Inflammatory macrophage treated with lipopolysaccharide for 4 hours (primary cell): ENCODE measurements at places on chromosomes 6 and 20.

- peak; percentile 59 for DNase-seq
Measured at GRCh38 chr6:156866220-156867015, 89.2 kb downstream of the ARID1B start.

- no peak for DNase-seq
Measured at GRCh38 chr6:9675122-9675521, 739.8 kb downstream of the TFAP2A start.

DNA sequence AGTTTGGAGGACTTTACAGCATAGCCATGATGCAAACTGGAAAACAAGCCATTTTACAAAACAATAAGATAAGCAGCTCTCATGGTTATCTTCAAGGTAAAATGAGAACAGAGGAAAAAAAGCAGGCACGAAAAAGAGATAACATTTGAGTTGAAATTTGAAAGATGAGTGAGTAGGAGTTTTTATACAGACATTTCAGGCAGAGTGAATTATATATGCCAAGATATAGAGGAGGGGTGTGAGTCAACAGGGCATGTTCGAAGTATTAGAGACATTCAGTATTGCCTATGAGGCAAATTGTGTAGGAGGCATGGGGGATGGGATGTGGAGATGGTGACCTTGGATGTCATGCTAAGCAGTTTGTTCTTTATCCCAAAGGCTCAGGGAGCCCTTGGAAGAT, 240.5 kb upstream of the MAN1A1 start:
- DNase-seq = no peak

DNA sequence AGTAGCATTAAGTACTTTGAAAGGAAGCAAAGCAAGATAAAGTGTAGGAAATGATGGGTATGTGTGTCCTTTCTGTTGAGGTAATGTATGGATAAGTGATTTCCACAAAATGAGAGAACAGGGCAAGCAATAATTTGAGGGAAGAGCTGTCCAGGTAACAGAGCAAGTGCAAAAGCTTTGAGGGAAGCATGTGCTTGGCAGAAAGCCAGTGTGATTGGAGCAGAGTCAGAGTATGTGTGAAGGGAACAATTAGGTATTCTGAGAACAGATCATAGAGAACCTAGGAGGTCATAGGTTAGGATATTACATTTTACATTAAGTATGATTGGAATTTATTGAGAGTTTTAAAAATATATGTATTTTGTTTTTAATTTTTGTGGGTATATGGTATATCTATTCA, 30.2 kb upstream of the MAN1A1 start:
- DNase-seq = no peak

DNA sequence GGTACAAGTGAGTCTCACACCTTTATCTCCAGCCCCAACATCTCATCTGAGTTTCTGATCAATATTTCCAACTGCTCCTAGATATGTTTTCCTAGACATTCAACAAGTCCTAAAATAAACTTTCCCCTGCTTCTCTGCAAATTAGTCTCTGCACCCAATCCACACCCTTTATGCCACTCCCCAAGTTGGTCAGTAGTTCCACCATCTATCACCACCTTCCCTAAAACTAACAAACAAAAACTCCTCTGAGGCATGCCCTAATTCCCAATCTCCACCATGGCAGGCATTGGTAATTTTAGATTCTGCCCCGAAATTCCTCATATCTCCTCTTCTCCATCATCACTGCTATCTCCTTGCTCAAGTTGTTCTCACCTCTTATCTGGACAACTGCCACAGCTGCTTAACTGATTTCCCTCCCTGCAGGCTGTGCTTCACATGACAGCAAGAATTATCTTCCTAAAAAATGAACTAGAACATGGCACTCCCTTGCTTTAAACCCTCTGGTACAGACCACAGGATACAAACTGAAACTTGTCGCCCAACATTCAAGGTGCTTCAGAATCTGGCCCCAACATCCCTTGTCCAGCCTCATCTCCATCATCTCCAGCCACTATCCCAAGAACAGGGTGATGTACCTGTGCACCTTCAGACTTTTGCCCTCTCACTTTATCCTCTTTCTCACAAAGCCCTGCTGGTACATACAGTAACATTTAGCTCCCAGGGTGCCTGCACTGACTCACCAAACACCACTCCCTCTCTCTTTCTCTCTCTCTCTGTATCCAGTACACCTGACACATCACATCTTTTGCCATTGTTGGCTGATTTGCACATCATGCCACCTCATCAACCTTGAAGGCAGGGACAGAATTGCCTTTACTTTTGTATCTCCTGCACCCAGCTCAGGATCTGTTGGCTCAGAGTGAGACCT, 55.5 kb downstream of the ZHX3 start:
- DNase-seq = no peak

GRCh38 chr20:844473-845225, 11.1 kb downstream of the FAM110A start:
- DNase-seq = peak; percentile 57

DNA sequence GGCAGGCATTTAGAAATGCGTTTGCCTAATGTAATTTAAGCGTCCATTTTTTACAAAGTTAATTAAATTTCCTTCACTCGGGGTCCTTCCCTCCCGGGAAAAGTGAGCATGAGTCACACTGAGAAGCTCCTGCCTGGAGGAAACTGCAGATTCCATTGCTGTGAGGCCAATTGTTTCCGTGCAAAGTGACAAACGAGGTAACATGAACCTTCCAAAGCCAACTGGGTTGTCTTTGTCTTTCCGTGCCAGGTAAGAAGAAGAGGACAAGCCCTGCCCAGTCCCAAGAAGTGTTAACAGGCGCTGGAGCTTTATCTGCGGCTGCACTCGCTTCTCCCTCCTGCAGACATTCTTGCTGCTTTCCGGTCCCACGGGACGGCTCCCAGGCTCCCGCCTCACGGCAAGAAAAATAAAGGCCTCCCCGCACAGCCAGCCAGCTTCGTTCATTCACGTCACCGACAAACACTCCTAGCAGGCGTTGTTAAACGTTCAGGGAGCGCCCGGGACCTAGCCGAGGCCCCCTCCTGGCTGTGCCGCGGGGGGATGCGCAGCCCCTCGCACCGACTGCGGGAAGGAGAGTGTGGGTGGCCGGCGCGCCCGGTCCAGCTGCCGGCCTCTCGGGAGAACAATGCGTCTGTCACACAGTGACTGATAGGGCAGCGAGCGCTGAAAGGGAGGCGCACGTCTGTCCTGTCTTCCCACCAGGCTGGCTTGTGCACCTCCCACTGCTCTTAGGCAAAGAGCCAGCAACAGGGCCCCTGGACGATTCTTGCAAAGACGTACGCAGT, 61.5 kb upstream of the HDDC2 start:
- DNase-seq = no peak

GRCh38 chr6:33123732-33124524, 48.1 kb downstream of the HLA-DPB1 start:
- peak; percentile 60 for DNase-seq

GRCh38 chr6:139134064-139134395, 850 bp upstream of the HECA start:
- no peak for DNase-seq

DNA sequence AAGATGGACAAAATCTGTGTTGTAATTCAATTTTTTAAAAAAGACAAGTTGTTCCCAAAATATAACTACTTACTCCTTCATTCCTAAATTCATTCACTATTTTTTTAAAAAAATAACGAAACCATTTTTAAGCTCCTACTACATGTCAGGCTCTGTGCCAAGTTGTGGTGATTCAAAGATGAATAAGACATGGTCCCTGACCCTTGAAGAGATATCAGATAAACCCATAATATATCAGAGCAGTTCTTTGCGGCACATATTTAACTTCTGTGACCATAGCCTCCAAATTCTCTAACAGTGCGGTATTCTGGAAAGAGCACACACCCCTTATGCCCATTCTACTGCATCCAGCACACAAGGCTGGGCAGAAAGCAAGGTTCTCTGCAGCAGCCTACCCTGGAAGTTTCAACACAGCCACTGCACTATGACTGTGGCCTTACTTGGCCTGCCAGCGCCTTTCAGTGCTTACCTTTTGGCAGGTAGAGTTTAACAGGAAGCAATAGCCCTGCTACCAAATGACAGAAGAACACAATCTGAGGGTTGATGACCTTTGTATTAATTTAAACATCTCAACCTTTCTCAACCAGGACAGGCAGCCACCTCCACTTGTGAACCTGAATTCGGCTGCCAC, 406.5 kb downstream of the BTBD9 start:
- DNase-seq = no peak

DNA sequence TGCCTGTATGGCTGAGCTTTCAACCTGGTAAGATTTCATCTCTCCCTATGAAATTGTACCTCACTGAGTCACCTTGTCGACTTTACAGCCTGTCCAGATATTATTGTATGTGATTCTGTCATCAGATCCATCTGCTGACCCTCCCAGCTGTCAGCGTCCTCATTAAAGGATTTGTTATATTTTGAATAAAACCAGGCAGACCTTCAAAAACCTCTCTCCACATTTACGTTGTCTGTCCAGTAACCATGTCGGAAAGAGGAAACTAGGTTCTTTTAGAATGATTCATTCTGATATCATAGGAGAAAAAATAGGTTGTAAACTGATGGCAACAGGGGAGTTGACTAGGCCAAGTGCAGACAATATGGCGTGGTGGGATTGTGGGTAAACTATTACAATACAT, 38.5 kb downstream of the TSPYL4 start:
- no peak for DNase-seq

- peak; percentile 84 for DNase-seq
Measured at GRCh38 chr6:33161354-33162331, 30.6 kb downstream of the COL11A2 start.

DNA sequence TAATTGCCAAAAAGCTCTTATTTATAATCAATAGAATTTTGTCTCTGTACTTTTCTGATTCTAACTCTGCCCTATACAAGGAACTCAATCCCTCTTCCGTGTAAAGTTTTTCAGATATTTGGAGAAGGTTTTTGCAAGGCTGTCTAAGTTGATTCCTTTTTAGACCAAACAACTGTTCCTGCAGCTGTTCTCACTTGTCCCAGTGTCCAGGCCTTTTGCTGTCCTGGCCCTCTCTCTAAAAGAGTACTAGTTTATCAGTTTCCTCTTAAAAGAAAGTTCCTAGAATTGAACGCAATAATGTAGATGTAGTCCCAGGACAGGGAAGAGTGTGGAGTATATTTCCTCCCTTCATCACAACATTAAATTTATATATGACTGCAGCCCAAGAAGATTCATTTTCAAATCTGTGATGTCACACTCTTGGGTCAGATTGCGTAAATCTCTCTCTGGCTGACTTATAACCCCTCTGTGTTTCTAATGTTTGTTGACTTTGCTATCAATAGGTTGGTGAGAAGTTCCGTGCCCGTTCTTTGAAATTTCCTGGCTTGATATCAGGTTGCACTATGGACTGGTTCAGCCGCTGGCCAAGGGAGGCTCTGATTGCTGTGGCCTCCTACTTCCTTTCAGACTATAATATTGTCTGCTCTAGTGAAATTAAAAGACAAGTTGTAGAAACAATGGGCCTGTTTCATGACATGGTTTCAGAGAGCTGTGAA, 139.4 kb upstream of the GLP1R start:
- DNase-seq = no peak

DNA sequence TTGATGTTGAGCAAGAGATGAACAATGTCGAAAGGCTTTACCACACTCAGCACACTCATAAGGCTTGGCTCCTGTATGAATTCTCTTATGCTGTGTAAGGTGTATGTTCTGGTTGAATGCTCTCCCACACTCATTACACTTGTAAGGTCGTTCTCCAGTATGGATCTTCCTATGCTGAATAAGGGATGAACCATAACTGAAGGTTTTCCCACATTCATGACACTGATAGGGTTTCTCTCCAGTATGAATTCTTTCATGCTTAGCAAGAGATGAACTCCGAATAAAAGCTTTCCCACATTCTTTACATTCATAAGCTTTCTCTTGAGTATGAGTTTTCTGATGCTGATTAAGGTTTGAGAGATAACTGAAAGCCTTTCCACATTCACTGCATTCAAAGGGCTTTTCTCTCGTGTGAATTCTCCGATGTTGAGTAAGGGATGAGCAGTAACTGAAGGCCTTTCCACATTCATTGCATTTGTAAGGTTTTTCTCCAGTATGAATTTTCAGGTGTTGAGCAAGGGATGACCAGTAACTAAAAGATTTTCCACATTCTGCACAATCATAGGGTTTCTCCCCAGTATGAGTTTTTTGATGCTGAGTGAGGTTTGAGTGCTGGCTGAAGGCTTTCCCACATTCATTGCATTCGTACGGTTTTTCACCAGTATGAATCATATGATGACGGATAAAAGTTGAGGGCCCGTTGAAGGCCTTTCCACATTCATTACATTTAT, 21.1 kb downstream of the ZNF184 start:
- no peak for DNase-seq

- DNase-seq = no peak
Measured at GRCh38 chr6:46056906-46057529, 41.4 kb upstream of the CLIC5 start.

- no peak for DNase-seq
Measured at GRCh38 chr20:41174782-41175181, 37.4 kb downstream of the PLCG1 start.

- no peak for DNase-seq
Measured at GRCh38 chr20:22542427-22542826, 41.9 kb downstream of the FOXA2 start.

DNA sequence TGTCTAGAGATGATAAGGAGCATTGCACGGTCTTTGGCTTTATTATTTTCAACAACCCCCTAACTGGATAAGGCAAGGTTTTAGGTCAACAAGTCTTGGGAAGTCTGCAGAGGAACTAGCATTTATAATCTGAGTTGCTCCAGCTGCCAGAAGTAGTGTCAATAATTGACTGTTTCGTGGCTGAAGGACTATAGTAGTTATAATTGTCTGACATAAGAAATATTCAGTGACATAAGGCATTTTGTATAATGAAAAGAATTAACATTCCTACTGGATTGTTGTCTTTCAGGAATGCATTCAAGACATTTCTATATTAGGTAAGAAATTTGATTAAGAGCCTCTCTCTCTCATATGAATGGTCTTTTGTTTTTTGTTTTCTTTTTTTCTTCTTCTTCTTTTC, 136.9 kb upstream of the SGK1 start:
- DNase-seq = no peak

- DNase-seq = no peak
Measured at GRCh38 chr6:88381289-88381642, 215.1 kb upstream of the CNR1 start.

GRCh38 chr6:3770023-3770720, 18.7 kb upstream of the PXDC1 start:
- DNase-seq = no peak

- no peak for DNase-seq
Measured at GRCh38 chr6:87068795-87069194, 26.1 kb downstream of the CGA start.

- DNase-seq = no peak
Measured at GRCh38 chr20:51807720-51808250, 5.5 kb upstream of the SALL4 start.

GRCh38 chr6:84428300-84428907, 201.0 kb upstream of the CEP162 start:
- peak; percentile 4 for DNase-seq
